Activated naive CD8-positive, alpha-beta T cell treated with anti-CD3 and anti-CD28 coated beads for 36 hours (primary cell): ENCODE measurements at places on chromosomes 3 and 15. TPM values are rescaled to one million over a fixed set of nuclear protein-coding genes. Genes with fewer than 3 reads are reported as not detected.

The RNF7 gene
- 67.1 TPM for total RNA-seq

The ZMAT3 gene
- 10.7 TPM for total RNA-seq

The PROS1 gene
- 0.43 TPM for total RNA-seq

The TJP1 gene
- not detected for total RNA-seq

The ASB14 gene
- total RNA-seq = not detected

- DNase-seq = no peak
These were observed 52.7 kb downstream of the CLDN18 start for GRCh38 chr3:138062626-138063025.
